Stimulated activated CD8-positive, alpha-beta memory T cell treated with anti-CD3 and anti-CD28 coated beads, Interleukin-7, amount 100 ng/mL, for 1 hour (primary cell): ENCODE measurements at places on chromosomes 5 and 9.

DNA sequence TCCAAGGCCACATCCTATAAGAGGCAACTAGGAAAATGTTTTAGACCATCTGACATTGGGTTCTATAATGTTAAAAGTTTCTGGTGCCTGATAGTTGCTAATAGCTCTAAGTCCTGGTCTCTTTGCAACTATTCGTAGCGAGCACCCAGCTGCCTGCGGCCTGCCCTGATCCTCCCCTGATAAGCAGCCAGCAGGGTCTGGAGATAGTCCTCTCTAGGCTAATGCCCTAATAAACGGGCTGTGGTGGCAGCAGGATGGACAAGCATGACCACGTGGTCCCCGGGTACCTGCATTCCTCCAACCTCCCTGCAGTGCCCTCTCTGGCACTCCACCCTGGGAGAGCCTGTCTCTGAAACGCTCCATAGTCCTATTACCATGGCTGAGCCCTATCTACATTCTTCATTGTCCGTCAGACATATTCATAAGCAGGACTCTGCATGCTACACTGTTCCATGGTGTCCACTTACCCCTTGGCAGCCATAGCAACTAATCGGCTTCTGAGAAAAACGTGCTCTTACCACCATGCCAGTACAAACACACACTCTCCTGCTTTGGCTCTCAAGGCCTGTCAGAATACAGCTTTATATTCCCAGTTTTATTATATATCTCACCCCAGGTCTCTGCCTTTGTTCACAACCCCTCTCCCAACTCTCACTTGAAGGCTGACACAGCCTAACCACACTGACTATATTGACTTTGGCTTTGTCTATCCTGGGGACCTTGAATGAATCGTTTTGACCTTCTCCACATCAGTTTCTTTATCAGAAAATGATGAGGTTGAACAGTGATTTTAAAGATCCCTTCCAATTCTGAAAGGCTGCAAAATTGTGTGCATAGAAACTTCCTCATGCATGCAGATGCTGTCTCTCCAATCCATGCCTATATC is 49.9 kb upstream of the DAPK1 start:
- DNase-seq, result no peak

- DNase-seq, result no peak
These were observed 160.7 kb downstream of the TTC39B start for GRCh38 chr9:15146268-15146700.

DNA sequence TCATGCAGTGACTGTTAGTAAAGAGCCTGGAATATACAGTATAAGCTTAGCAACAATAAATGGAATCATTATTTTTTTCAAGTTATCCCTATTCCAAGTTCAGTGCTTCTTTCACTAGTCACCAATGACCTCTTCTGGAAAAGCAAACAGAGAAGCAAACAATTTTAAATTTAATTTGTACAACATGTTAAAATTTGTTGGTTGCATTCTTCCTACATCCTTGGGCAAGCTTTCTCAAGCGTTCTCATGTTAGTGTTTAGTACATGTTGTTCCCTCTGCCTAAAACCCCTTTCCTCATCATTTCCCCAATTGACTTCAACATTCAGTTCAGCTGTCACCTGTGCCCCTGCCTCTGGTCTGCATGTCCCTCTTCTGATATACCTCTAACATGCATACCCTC is 123.4 kb downstream of the SEC61B start:
- DNase-seq, result no peak

GRCh38 chr5:122078116-122079110 is at the start of gene LOX:
Gene LOX, minus strand, starts transcription at chr5:122078259. Its CDS starts 274 bp downstream, at chr5:122077985.
- no peak for DNase-seq

DNA sequence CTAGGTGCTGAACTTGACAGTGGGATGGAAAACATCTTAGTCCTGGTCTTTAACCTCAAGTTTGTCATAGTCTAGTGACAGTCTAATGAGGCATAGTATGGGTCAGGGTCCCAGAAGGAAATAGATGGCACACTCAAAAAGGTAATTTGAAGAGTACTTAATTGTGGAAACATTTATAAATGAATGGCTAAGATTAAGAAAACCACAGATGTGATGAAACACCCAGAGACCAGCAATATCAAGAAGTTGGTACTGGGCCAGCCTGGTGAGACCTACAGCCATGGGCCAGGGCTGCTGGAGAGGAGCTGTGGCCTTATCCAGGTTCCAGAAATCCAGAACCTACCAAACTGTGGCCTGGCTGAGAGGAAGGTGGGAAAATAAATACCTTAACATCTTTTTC is 93.5 kb upstream of the ATG10 start:
- DNase-seq, result no peak

GRCh38 chr5:178389796-178390195 is 157.2 kb upstream of the PHYKPL start:
- DNase-seq, result no peak
